RPMI8226 (cell line): ENCODE measurements at places on chromosomes 1 and 21.

GRCh38 chr1:36253161-36253862 is 29.1 kb downstream of the THRAP3 start:
- DNase-seq = no peak

- peak; percentile 8 for DNase-seq
Measured at GRCh38 chr1:160550572-160551034, 27.5 kb upstream of the SLAMF6 start.

DNA sequence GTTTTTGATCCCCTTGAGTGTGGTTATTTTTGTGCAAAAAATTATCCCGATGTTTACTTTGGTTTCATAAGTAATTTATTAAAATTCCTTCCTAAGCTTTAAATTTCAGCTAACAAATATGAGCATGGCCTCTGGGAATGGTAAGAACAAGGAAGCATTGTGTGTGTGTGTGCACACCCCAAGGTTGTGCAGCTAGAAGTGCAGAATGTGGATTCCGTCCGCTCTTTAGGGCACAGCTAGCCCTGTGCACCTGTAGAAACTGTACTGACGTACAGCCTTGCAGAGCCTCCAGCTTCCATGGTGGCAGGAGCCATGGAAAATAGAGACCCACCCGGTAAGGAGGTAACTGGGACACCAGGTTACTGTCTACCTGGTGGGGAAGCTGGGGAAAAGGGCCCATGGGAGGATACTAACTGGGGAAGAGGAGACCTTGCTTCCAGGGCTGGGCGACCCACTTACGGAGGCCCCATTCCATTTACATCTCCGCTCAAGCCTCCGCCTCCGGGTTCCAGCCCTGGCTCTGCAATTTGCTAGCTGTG is 54.7 kb downstream of the B3GALT5 start:
- DNase-seq = no peak

- DNase-seq = no peak
Measured at GRCh38 chr1:7781923-7782495, 2.1 kb upstream of the PER3 start.

- peak; percentile 58 for DNase-seq
Measured at GRCh38 chr1:201021630-201022492, 1.7 kb downstream of the KIF21B start.

DNA sequence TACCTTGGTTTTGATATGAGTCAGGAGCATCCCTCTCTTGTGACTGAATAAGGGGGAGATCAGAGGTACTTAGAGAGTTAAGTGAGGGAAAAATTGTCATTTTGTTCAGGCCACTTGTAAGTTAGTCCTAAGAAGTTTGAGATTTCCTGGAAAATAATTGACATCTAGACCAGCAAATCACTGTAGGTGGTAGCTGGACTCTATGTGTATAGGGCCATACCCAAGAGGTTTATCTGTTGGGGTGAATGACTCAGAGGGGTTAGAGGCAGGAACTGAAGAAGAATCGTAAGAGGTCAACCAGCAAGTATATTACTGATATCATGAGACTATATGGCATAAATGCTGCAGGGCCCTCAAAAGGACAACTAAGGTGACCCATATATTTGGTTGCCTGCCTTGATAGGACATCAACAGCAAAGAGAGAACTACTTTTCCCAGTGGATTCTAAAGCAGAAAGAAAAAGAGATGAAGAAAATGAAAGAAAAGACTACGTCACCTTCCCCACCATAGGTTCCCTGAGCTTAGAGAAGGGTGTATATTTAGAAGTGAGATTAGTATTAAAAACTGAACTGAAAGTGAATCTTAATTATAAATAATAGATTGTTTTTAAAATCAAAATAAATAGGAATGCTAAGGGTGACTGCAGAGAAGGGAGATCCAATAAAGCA is 8.0 kb upstream of the RNPC3 start:
- no peak for DNase-seq

DNA sequence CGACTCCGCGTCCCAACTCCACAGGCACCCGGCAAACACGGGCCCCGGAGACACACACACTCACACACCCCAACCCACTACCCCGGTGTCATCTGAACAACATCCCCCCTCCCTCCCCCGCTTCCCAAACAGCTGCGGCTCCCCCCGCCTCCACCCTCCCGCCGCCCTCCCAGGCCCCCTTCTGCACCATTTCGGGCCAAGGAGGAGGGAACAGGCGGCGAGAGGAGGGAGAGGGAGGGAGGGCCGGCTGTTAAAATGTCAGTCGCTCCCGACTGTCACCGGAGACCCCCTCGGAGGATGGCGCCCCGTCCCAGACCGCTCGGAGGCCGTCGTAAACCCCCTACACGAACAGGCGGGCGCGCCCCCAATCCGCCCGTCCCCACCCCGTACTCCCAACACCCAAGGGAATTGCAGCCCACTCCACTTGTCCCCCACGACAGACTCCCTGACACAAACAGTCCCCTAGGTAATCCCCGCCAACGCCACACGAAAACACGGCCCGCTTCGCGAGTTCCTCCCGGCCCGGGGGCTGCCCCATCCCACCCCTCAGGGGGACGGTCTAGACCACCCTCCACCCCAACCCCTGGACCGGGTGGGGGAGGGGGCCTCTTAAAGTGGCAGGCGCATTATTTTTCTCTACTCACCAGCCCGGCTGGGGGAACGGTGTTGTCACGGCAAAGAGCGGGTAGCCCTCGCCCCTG is 583 bp downstream of the MEF2D start:
- peak; percentile 62 for DNase-seq

GRCh38 chr21:45461369-45461750 is 56.4 kb downstream of the COL18A1 start:
- no peak for DNase-seq

- DNase-seq = peak; percentile 79
Measured at GRCh38 chr21:39518055-39518846, 66.5 kb downstream of the SH3BGR start.

DNA sequence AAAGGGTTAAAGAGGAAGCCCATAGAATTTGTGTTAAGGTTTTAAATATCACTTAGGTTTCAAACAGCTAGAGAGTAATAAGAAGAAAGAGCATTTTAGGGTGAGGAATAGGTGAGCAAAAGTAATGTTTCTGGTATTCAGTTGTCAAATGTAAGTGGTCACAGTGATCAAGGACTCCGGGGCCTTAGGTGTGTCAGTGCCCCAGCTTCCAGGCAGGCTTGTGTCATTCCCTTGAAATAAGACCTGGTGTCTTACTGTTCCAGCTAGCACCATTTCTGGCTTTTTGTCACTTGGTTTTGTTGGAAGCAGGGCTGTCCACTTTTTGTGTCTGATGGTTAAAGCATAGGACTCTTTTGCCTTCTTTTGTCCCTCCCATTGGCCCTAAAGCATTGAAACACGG is 69.6 kb downstream of the DYRK1A start:
- DNase-seq = no peak

DNA sequence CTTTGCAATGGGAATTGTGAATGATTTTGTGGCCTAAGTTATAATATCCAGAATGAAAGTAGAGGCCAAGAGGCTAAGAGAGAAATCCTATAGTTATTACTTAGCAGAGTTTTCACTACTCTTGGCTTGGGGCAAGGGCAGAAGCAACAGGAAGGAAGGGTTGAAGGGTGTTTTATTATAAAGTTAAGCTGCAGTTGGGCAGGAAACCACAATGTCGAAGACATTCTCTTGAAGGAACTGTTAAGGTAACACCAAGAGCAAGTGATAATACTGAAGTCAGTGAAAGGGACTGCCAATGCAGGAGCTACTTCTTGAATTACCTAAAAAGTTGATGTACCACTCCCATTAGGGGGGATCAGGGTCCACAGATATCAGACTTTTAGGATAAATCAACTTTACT is 8.3 kb downstream of the XCL2 start:
- no peak for DNase-seq

- no peak for DNase-seq
Measured at GRCh38 chr1:40745176-40745575, 38.4 kb upstream of the KCNQ4 start.

DNA sequence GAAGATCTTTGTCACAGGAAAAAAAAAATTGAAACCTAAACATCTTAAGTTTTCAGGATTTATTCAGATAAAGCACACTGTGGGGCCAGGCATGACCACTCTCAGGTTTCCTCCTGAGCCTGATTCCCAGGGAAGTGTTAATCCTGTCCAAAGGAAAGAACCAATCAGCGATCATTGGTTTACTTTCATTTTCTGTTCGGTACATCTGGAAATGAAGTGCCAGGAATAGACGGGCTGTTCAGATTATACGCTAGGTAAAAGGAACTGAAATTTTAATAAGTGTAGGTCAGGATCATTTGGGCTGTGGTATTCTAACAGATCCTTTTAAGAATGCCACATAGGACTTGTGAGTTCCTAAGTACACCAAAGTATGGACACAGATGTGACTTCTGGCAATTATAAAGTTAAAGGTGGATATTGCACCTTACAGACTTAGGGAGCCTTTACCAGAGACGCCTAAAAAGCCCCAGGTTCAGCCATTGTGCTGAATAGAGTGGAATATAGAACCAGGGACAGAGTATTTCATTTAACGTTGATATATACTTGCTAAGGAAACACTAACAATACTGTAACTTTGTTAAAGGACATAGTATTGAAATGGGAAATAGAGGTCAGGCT is 9.3 kb upstream of the CACYBP start:
- peak; percentile 65 for DNase-seq

DNA sequence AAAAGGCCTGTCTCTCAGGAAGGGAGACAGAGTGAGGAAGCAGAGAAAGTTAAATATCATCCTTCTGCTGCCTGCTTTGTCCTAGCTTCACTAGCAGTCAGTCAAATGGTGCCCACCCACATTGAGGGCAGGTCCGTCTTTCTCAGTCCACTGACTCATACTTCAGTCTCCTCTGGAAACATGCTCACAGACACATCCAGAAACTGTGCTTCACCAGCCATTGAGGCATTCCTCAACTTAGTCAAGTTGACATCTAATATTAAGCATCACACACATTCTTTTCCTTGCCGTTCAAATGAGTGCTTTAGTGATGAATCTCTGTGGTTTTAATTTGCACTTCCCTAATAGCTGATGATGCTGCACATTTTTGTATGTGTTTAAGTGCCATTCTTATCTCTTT is 777.8 kb upstream of the PRMT6 start:
- no peak for DNase-seq

- DNase-seq = no peak
Measured at GRCh38 chr1:231720652-231721325, 94.2 kb downstream of the DISC1 start.

GRCh38 chr1:25549273-25550154 is 6.1 kb downstream of the LDLRAP1 start:
- peak; percentile 98 for DNase-seq

GRCh38 chr1:31105646-31106045 is 40.1 kb upstream of the PUM1 start:
- DNase-seq = no peak

DNA sequence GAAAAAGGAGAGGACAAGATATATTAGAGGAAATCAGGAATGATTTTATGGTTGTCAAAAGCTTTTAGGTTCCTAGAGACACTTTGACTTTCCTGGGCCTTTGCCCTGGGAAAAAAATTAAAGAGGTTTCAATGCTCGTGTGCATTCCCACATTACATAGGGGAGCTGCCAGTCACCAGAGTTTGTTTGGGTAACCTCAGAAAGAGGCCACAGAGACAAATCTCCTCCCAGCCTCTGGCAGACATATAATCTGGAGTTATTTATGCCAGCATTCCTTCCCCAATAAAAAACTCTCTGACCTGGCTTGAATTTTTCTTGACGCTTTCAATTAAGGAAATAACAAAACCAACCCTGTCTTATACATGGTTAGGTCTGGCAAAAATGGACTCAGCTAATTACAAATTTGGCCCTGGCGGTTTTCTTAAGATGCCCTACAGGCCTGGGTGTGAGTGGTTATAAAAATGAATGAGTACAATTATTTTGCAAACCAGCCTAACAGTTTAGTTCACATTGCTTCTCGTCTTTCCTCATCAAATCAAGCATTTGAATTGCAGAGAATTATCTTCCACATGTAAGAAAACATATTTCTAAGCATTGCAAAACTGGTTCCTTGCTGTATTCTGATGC is 63.7 kb downstream of the WLS start:
- no peak for DNase-seq

DNA sequence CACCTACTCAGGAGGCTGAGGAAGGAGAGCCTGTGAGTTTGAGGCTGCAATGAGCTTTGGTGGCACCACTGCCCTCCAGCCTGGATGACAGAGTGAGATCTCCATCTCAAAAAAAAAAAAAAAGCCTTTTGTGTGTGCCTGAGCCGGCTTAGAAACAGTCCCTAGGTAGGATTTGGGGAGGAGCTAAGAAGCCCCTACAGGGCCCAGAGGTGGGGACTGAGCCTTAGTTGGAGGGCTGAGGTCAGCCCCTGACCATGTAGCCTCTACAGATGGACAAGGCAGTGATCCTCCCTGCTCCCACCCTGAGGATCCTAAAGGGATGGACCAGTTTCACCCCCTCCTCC is 2.5 kb downstream of the ADAMTSL4 start:
- DNase-seq = no peak

GRCh38 chr21:29416268-29416667 is 117.5 kb downstream of the BACH1 start:
- no peak for DNase-seq

- peak; percentile 34 for DNase-seq
Measured at GRCh38 chr1:116232989-116233514, 121.9 kb downstream of the MAB21L3 start.
